Activated naive CD4-positive, alpha-beta T cell treated with Interleukin-2 at 50 U/mL for 16 hours (primary cell): ENCODE measurements at places on chromosomes 3 and 15.

GRCh38 chr3:108319428-108320082, 23.2 kb downstream of the HHLA2 start:
- no peak for DNase-seq

DNA sequence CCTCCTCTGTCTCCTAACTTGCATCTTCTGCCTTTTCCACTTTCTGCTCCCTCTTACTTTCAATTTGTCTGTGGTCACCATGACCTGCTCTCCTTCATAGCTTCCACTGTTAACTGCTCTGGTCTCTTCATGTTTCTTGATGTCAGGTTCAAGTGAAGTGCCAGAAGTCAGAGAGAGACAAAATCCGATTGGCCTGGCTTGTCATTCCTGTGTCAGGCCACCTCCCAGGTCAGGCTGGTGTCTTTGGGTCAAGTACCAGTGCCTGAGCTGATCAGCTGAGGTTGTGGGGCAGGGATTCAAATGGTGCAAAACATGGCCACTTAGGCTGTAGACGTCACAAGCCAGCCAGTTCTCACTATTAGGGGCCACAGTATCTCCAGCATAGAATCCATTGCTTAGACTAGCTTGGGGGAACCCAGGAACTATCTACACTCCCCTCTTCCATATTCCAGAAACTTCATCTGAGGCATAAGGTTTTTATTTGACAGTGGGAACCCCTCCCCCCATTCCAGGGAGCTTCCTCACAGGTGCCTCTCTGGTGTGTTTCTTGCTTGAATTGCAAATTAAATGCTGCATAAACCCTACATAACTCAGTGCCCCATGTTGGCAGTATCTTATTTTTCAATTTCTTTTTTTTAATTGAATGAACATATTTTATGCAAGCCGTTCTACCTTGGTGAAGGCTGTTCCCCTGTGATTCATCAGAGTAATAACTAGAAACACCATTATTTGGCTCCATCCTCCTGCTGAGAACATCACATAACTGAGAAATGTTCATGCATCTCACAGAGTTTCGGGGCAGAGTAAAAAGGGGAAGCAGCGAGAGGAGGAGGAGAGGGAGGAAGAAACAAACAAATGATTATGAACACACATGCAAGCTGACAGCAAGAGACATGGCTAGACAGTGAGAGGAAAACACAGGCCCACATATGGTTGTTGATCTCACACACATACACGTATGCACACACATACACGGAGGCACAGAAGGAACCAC, 175.8 kb downstream of the TLE3 start:
- no peak for DNase-seq

DNA sequence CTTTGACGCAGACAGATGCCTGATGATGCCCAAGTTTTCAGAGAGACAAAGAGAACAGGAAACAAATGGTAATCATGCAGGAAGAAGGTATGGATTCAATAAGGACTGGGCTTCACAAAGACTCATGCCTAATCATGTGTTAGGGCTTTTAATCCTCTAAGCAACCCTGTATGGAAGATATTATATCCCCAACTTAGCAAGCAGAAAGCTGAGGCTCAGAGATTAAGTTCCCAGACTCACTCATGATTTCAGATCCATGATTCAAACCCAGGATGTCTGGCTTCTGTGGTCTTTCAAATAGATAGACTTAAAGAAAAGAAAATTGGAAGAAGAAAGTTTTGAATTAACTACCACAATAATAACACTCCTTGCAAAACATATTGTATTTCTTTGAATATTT, 4.1 kb upstream of the CLASP2 start:
- no peak for DNase-seq

DNA sequence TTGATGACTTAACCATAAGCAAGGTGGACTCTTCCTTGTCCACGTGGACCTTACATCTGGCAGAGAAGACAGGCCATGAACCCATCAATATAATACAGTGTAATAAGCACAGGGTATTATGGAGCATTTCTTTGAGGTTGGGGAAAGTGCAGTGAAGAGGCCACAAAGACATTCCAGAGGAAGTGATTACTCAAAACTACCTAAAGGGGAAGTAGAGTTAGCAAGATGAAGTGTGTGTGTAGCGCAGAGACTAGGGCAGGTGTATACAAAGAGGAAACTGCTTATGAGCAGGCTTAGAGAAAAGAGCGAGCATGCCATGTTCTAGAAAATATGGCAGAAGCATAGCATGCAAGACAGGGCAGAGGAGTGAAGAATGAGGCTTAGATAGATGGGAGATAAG, 17.9 kb downstream of the CP start:
- no peak for DNase-seq

DNA sequence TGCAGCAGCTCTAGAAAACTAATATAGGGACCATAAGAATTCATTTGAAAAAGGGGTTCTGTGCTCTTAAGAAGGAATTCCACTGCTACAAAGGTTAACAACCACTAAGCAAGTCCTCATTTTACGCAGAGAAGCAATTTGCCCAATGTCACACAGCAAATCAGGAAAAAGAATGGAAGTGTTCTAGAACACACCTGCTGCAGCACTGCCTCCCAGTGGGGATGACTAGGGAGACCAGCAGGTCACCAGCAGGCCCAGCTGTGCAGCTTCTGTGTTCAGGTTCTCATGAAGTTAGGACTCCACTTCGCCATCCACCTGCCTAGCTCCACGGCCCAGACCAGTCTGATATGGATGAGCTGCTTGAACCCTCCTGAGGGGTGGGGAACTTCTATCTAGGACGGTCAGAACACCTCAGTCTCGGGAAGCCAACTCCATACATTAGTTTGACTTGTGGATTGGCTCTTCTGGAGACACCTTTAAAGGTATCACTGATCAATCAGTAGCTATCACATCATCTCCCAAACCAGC, 18.6 kb downstream of the POMGNT2 start:
- DNase-seq, result no peak

DNA sequence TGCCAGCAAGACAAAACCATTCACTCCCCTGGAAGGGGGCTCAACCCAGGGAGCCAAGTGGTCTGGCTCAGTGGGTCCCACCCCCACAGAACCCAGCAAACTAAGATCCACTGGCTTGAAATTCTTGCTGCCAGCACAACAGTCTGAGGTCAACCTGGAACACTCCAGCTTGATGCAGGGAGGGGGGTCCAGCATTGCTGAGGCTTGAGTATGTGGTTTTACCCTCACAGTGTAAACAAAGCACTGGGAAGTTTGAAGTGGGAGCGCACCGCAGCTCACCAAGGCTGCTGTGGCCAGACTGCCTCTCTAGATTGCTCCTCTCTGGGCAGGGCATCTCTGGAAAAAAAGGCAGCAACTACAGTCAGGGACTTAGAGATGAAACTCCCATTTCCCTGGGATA, 81.7 kb downstream of the MSL2 start:
- DNase-seq, result no peak

- DNase-seq, result no peak
Observed at GRCh38 chr3:169159726-169160125, 503.8 kb downstream of the MECOM start.

- no peak for DNase-seq
Observed at GRCh38 chr15:39591896-39592315, 11.0 kb downstream of the THBS1 start.

- peak; percentile 42 for DNase-seq
Observed at GRCh38 chr15:60371175-60372051, 26.4 kb downstream of the ANXA2 start.

- no peak for DNase-seq
Observed at GRCh38 chr3:150739877-150740645, 22.9 kb downstream of the SIAH2 start.

DNA sequence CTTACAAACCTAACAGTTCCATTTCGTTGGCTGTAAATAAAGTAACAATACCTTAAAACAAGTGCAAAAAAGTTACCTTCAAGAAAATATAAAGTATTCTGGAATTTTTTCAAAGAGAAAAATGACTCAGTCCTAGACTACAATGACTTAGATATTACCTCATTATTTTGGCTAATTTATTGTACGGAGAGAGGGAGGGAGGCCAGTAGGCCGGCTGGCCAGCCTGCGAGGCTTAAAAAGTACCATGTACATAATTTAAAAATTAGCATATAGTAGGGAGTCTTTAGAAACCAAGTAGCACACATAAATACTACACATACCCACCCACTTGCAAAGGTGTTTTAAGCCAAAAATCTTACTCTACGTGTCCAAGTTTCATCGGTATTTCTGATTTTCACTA, 41.9 kb upstream of the MAP4 start:
- no peak for DNase-seq

- DNase-seq, result no peak
Observed at GRCh38 chr3:125381743-125382142, 6.6 kb upstream of the ZNF148 start.

- DNase-seq, result peak; percentile 33
Observed at GRCh38 chr3:194137008-194137505, 1.1 kb downstream of the HES1 start.

GRCh38 chr3:119145500-119146167, at the start of gene TEX55:
Gene TEX55, plus strand, starts transcription at chr3:119146165. Its CDS starts 25 bp downstream, at chr3:119146190.
- no peak for DNase-seq

GRCh38 chr3:23253214-23253613, 50.1 kb downstream of the UBE2E2 start:
- no peak for DNase-seq

GRCh38 chr3:73148206-73148605, 86.7 kb downstream of the EBLN2 start:
- DNase-seq, result no peak

- no peak for DNase-seq
Observed at GRCh38 chr3:69998759-69999139, 784 bp upstream of the SAMMSON start.

DNA sequence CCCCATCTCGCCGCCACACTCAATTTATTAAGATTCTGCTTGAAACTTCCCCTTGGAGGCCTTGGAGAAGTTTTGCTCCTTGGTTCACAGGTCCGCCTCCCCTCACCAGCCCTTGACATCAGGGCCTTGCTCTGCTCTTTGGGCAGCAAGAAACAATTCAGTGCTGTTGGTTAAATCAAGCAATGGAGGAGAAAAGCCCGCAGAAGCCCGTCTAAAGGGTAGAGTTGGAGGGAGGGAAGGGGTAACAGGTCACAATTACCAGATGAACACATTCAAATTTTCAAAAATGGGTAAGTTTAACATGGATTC, 429 bp downstream of the PARP9 start:
- peak; percentile 14 for DNase-seq

GRCh38 chr3:107370907-107371306, 6.3 kb upstream of the CCDC54 start:
- DNase-seq, result no peak

DNA sequence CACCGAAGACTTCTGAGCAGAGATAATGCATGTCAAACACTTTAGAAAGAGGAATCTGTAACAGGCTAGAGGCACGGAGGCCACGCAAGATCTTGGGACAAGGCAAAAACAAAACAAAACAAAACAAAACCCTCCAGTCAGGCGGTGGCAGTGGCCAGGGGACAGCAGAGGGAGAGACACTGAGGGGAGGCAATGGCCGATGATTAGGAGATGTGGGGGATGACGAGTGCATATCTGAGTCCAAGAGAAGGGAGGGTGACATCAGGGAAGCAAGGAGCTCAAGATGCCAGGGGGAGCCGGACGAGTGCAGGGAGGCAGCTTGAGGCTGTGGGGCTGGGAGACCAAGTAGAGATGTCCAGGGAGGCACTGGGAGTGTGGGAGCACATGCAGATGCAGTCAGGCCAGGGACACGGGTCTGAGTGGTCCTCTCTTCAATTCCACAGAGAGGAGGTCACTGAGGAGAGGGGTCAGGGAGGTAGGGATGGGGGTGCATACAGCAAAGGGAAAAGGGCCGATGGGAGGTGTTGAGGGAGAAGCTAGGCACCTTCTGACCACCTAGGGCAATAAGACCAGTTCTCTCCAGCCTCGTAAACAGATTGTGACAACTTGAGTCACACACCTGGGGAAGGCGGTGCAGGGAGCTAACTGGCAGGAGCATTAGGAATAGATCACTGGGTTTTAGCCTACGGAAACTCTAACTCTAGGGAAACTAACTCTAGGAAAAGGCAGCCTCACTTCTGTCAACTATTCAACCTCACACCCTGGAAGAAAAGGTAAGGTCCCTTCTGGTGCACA, 29.6 kb downstream of the SLCO2A1 start:
- no peak for DNase-seq

DNA sequence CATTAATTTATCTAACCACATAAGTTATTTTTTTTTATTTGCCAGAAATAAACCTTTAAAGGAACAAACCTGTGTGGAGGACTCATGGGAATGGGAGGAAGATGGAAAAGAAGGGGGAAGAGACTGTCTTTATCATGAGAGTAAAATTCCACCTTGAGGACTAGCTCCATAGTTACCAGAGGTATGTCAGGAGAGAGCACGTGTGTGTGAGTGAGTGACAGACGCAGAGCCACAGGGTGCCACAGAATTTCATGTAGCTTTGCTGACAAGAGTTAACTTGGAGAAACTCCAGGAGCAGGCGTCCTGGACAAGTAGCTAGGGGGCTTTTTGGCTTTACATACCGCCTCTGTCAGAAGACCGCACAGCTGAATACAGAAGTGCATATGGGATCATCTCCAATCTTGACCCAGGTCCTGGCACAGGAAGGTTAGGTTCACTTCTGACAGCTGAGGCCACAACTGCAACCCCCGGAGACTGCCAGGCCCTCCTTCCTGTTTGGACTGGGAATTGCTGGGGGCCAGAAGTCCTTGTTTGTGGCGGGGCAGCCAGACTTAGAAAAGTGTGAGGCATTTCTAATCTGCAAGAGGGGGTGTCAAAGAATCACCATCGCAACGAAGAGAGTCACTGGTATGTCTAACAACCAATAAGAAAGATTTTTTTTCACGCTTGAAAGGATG, 197.8 kb upstream of the TPM1 start:
- no peak for DNase-seq

DNA sequence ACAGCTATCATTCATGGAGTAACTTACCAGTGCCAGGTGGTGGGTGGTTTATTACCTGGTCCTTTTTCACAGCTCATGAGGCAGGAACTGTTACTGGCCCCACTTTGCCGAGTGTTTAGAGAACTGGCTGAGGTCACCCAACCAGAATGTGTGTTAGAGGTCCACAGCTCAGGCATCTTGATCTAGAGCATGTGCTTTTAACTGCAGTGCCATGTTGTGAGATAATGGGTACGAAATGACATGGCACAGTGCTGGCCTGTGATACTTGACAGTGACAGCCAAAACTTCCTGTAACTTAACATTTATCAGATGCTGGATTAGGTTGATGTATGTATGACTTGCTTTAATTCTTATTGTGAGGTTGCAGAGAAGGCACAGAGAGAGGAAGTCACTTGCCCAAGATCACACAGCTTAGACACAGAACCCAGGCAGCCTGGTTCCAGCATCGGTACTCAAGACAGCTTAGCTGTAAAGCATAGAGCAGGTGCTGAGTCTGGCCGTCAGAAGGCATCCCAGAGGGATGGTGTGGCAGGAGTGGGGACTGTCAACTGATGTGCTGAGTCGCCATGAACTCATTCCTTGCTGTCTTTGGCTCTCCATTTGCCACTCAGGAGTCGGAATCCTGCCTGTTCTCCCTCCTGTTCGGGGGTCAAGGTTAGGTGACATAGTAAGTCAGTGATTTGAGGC, 9.6 kb downstream of the MCM2 start:
- no peak for DNase-seq

- no peak for DNase-seq
Observed at GRCh38 chr3:43207628-43208085, 78.7 kb upstream of the SNRK start.

GRCh38 chr15:40098489-40099261, 10.0 kb downstream of the BMF start:
- peak; percentile 76 for DNase-seq

- DNase-seq, result no peak
Observed at GRCh38 chr3:7871003-7871560, 630.5 kb upstream of the LMCD1 start.

- no peak for DNase-seq
Observed at GRCh38 chr3:126883241-126883640, 99.7 kb upstream of the PLXNA1 start.

- no peak for DNase-seq
Observed at GRCh38 chr3:139127101-139127500, 82.4 kb upstream of the PRR23C start.

- no peak for DNase-seq
Observed at GRCh38 chr15:75599401-75599800, 20.3 kb upstream of the PTPN9 start.
